GM10248 (cell line): ENCODE measurements at places on chromosomes 11 and 22.

DNA sequence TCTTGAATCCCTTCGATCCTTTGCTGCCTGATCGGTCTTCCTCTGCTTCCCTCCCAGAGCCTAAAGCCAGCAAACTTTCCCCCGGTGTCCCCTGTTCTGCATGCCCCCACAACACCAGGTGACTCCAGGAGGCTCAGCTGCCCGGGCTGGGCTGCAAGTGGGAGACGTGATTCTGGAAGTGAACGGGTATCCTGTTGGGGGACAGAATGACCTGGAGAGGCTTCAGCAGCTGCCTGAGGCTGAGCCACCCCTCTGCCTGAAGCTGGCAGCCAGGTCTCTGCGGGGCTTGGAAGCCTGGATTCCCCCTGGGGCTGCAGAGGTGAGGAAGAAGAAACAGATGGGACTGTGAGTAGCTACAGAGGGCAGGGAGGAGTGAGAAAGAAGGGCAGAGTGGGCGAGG is 3.6 kb downstream of the NHERF4 start:
- no peak for DNase-seq

DNA sequence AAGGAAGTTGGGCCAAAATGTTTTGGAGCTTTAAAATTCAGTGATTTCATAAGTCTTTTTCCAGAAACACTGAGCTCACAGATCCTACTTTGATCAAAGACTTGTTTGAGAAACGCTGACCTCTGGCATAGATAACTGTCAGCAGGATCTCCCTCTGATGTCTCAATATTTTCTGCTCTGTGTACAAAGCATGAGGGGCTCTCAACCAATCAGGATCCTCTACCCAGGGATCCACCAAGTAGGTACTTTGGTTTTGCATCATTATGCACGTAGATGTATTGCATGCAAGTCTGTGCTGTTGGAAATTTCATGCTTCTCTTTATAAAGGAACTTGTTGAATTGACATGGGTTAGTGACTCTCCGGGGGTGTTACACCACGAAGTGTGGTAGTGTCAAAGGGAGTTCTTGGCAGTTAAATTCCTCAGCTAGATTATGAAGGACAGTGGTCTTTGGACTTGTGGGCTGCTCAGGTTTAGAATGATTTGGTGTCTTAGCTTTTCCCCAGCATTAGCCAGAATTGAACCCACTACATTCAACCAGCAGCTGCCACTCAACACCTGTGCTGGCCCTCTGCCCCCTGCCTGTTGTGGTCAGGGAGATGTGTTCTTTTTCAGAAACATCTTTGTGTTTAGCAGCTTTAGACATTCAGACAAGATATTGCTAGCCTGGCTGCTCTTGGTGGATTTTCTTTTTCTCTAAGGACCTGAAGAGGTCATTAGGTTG is 1.7 kb upstream of the DIXDC1 start:
- no peak for DNase-seq

DNA sequence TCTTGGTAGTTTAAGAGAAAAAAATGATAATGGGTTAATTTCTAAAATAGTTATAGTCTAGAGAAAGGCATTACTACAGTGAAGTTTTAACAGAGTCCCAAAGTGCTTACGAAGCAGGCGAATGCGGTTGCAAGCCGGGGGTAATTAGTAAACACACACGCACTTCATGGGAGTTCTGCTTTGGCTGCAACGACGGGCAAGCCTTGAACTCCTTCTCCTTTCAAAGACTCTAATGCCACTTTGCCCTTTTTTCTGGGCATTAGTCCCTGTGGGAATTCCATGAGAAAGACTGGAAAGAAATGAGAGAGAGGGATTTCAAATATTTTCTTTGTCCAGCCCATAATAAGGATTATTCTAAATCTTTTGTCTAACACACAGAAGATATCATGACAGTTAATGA is 66.1 kb downstream of the TENM4 start:
- no peak for DNase-seq

GRCh38 chr22:26734339-26735018 is 77.1 kb downstream of the MIAT start:
- no peak for DNase-seq

DNA sequence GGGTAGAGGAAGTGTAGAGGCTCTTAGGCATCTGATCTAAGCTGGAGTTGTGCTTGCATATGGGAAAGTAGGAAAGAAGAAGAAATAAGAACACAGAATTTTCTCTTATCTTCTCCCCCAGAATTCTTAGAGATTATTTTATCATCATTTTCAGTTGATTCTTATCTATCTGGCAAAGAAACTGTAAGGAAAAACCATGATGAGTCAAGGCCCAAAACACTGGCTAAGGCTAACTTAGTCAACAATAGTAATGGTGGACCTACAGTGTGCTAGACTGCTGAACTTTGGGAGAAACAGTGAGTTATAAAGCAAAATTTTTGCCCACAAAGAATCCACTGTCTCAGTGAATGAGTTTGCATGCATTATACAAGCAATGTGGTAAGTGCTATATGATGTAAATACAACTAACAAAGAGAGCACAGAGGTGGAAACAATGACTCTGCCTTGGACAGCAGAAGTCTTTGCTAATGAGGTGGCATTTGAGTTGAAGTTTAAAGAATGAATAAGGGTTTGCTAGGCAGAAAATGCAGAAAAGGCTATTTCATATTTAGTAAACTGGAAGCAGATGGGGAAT is 344.5 kb upstream of the PLET1 start:
- no peak for DNase-seq

DNA sequence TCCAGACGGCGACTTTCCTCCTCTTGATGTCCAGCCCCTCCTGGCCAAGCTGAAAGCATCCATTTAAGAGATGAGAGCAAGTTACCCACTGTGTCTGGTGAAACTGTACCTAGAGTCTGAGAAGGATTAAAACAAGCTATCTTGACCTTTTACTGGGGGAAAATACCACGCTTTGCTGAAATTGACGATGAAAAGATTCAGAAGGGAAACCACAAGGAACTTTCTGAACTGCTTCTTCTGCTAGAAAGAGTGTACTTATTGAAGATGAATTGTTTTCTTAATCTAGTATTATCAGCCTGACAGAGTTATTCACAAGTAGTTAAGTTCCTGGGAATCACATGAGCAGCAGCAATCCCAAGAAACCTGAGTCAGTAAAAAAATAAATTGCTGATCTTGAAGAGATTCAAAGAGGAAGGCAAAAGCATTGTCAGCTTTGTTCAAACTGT is 13.1 kb upstream of the MS4A6A start:
- DNase-seq, result no peak
